ENCODE measurements at places on chromosomes 3 and 15.

- DNase-seq = no peak
Measured at GRCh38 chr3:25817638-25818037, 27.7 kb downstream of the OXSM start.

GRCh38 chr15:27258287-27258686 is 287.3 kb downstream of the GABRG3 start:
- DNase-seq = no peak

GRCh38 chr3:159635047-159635641 is 353.5 kb upstream of the IL12A start:
- DNase-seq = no peak

- no peak for DNase-seq
Measured at GRCh38 chr3:23546181-23546580, 259.6 kb upstream of the UBE2E1 start.

GRCh38 chr3:194573680-194574437 is 59.4 kb downstream of the TMEM44 start:
- peak; percentile 77 for DNase-seq

DNA sequence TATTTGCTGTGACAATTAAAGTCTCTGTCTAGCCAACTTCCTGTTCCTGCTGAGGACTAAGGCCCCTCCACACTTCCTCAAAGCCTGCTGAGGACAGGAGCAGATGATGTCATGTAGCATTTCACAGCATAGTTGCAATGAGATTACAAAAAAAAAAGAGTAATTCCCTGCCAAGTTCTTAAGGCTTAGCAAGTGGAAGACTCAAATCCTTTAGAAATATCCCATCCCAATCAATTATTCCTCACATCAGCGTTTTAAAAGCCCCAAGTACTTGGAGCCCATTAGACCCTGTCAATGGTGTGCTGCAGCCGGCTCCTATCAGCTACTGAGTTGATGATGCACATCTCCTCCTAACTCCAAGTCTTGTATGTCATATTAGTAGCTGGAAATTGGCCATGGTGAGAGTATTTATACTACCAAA is 51.7 kb downstream of the TRANK1 start:
- peak; percentile 80 for DNase-seq

DNA sequence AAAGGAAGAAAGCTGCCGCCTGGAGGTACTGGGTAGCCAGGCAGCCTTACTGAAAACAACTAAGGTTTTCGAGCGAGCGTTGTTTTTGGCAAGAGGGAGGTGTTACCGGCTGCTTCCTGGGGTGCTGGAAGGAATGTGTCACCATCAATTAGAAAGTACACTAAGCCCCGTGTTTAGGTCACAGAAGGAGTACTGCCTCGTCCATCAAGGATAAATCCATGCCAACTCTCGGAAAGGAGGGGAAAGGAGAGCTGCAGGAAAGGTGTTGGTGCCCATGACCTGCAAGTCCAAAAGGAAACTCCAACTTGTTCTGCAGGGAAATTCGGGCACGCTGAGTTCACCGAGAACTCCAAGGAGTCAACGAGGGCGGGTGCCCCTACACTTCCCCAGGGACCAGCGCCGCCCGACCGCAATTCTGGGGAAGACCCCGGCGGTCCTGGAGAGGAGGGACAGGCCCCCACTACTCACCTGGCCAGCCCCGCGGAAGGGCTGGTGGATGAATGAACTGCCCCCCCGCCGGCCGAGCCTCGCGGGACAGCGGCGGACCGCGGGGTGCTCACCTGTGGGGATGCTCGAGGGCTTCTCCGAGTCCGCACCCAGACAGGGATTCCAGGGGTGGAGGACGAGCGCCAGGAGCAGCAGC is 542 bp downstream of the PLOD2 start:
- DNase-seq = peak; percentile 89

DNA sequence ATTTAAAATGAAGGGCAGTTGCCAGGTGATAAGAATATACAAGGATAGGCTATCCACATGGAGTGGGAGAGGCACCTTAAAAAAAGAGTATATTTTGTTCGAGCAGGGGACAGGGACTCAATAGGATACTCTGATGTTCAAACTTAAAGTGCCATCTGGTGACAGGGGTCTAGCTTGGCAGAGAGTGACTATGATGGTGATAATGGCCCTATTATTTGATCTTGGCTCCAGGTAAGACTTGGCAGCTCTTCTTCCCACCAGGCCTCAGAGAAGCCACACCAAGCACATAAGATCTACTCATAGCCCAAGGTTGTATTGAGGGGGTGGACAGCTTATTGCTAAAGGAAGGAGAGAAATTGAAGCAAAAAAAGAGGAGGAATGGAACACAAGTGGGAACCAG is 109.0 kb upstream of the MANF start:
- no peak for DNase-seq

GRCh38 chr3:134057006-134057653 is 27.4 kb upstream of the SLCO2A1 start:
- DNase-seq = no peak

- DNase-seq = no peak
Measured at GRCh38 chr3:12629560-12629959, 34.4 kb downstream of the RAF1 start.

DNA sequence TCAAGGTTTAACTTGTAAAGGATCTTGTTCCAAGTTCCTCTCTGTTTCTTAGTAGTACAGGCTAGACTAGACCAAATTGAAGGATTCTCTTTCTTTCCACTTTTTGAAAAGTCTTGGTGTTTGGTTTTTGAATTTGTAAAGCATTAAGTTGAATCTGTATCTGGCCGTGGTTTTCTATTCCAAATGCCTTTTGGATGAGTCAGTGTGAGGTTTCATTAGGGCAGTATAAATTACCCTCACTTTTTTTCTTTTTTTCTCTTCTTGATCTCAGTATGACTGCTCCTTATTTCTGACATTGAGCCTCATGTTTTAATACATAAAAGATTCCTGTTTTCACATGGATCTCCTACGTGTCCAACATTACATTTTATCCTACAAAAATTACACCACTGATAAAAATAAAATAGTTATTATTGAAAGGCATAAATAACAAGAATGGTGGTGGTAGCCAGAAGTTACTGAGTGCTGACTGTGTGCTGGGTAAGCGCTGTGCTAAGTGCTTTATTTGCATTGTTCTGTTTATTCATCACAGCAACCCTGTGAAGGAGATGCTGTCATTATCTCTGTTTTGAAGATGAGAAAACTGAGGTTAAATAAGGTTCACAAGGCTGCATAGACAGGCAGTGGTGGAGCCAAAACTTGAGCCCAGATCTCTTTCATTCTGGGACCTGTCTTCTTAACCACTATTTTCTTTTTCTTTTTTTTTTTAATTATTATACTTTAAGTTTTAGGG is 48.3 kb downstream of the MITF start:
- no peak for DNase-seq

DNA sequence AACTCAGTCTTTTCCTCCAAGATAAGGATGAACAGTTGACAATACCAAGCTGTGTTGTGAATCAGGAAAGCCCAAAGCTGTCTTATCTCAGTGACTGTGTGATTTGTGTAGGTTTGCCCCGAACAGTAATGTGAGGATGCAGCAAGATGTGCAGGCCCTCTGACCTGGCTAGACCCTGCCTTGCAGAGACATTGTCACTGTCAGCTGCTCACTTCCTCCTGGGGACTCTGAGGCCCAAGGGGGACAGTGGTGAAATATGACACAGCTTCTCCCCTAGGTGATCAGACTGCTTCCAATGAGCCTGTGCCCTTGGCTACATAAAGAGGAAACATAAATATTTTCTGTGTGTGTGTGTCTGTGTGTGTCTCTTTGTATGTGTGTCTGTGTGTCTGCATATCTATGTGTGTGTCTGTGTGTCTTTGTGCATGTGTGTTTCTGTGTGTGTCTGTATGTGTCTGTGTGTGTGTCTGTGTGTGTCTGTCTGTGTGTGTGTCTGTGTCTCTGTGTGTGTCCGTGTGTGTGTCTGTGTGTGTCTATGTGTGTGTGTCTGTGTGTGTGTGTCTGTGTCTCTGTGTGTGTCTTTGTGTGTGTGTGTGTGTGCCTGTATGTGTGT is 21.7 kb downstream of the LRRK1 start:
- no peak for DNase-seq

DNA sequence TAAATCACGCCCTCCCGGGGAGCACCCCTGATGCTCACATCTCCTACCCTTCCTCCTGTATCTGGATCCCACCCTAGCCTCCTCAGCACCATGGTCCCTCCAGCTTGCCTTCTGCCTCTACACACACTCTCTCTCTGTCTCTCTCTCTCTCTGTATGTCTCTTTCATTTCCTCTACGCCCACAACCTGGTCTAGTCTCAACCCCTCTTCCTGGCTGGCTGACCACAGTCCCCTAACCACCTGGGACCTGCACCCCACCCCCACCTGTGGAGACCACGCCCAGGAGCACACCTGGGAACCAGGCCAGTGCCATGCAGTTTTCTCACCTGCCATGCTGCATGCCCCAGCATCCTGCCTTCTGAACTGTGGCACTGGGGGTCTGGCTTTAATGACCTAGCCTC is 4.0 kb upstream of the CFAP100 start:
- peak; percentile 49 for DNase-seq

DNA sequence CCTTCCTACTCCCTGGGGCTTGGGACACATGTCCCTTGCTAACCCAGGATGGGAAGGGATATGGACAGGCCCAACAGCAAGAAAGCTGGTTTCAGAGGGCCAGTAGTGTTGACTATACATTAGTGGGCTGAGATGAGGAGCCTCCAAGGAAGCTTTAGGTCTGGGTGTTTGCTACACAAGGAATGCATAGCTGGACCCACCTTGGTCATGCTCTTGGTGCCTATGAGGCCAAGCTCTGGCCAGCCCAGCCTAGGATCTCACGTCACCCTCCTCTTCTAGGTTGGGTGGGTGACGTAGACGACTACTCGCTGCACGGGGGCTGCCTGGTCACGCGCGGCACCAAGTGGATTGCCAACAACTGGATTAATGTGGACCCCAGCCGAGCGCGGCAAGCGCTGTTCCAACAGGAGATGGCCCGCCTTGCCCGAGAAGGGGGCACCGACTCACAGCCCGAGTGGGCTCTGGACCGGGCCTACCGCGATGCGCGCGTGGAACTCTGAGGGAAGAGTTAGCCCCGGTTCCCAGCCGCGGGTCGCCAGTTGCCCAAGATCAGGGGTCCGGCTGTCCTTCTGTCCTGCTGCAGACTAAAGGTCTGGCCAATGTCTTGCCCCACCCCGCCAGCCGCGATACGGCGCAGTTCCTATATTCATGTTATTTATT is 653 bp upstream of the WDR6 start:
- DNase-seq = peak; percentile 77

GRCh38 chr15:34436126-34436955 is 1.3 kb downstream of the GOLGA8A start:
- no peak for DNase-seq

GRCh38 chr3:46574881-46575576 is 8.9 kb upstream of the LRRC2 start:
- DNase-seq = no peak

- DNase-seq = no peak
Measured at GRCh38 chr3:186570941-186571643, 572 bp downstream of the DNAJB11 start.
